C1 segment of cervical spinal cord (tissue), 14 donors: ENCODE measurements at places on chromosomes 3 and 15.

- no peak for DNase-seq
Observed at GRCh38 chr3:138879541-138880380, 45.0 kb upstream of the PIK3CB start.

GRCh38 chr3:78414261-78414660 lies 1353.5 kb downstream of the ROBO1 start:
- no peak for DNase-seq

DNA sequence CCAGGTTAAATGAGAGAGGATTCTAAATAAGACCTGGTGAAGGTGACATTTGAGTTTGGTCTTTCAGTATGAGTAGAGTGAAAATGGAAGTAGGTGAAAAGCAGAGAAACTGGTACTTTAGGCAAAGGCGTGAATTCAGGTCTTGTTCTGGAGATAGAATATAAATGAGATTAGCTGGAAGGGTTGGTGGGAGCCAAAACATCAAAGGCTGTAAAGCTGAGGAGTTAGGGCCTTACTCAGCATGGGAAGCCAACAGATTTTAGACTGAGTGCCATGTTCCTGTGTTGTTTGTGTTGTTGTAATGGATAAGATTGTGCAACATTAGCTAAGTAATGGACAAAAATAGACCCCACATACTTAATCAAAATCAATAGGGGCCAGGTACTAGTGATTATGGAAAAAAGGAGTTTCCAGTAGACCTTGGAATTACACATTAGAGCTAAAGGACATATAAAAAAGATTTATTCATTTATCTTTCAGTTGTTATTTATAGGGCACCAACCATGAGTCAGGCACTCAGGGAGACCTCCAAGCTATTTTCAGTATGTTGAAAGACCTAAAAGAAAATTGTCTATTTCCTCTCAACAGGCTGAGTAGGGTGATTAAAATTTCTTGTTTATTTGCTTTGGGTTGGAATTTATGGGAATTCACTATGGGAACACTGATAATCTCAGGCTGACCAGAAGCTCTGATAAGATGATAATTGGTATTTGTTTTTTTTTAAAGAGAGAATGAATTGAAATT lies 20.8 kb downstream of the ARL14 start:
- no peak for DNase-seq

GRCh38 chr3:62761711-62762110 lies 113.5 kb downstream of the CADPS start:
- no peak for DNase-seq

DNA sequence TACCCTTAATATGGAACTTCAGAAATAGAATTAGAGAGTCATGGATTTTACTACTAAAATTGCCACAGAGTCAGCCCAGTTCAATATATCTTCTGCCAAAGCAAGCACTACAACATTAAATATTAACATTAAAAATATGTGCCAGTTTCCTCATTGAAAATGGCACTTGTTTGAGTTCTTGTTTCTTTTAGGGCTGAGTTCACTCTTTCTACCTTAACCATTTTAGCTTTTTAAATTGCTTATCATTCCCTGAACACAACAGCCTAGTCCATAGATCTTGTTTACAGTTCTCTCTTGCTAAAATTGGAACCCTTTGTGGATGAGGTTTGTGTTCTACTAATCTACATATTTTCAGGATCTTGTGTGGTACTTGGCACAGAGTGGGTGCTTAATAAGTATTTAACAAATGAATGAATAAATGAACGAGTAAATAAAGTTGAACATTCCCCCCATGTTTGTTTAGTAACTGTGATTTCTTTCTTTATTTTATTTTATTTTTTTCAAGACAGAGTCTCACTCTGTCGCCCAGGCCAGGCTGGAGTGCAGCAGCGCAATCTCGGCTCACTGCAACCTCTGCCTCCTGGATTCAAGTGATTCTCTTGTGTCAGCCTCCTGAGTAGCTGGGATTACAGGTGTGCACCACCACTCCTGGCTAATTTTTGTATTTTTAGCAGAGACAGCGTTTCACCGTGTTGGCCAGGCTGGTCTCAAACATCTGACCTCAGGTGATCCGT lies 46.0 kb upstream of the SLC7A14 start:
- no peak for DNase-seq

DNA sequence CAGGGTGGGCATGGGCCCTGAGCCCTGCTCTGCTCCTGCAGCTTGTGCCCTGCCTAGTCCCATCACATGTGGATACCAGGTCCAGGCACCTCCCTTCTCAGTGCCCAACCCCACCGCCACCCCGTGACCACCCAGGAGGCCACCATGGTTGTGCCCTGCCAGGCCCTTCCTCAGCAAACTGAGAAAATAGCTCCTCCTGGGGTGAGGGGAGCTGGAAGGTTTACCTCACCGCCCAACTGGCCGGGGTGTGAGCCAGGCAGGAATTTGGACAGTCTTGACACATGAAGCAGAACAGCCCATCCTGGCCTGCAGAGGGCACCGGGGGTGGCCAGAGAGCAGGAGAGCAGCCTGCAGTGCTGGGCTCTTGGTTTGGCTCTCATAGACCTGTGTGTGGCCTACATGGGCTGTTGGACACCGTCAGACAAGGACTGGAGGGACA lies 11.4 kb upstream of the C3orf22 start:
- no peak for DNase-seq

- DNase-seq: no peak
Observed at GRCh38 chr3:128266453-128266852, 113.2 kb downstream of the EEFSEC start.

GRCh38 chr3:28018925-28019718 lies 222.3 kb upstream of the CMC1 start:
- no peak for DNase-seq

- no peak for DNase-seq
Observed at GRCh38 chr15:78457101-78457500, 19.1 kb downstream of the IREB2 start.

DNA sequence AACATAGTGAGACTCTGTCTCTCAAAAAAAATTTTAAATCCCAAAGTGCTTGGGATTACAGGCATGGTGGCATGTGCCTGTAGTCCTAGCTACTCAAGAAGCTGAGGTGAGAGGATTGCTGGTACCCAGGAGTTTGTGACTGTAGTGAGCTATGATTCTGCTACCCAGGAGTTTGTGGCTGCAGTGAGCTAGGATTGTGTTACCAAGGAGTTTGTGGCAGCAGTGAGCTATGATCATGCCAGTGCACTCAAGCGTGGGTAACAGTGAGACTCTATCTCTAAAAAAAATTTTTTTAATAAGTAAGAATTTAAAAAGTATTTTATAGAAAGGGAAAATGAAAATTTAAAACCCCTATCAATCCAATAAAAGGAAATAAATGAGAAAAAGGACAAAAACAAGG lies 69.5 kb downstream of the FAIM start:
- DNase-seq: no peak

- DNase-seq: no peak
Observed at GRCh38 chr15:67843571-67844387, 3.9 kb upstream of the RNU6-1 start.

GRCh38 chr15:69597061-69597592 lies 144.5 kb downstream of the RPLP1 start:
- no peak for DNase-seq

GRCh38 chr3:142168514-142168913 lies 19.2 kb upstream of the TFDP2 start:
- no peak for DNase-seq

- DNase-seq: no peak
Observed at GRCh38 chr3:49868862-49869466, 742 bp downstream of the CAMKV start.

GRCh38 chr3:28109829-28110228 lies 131.6 kb upstream of the CMC1 start:
- DNase-seq: no peak

DNA sequence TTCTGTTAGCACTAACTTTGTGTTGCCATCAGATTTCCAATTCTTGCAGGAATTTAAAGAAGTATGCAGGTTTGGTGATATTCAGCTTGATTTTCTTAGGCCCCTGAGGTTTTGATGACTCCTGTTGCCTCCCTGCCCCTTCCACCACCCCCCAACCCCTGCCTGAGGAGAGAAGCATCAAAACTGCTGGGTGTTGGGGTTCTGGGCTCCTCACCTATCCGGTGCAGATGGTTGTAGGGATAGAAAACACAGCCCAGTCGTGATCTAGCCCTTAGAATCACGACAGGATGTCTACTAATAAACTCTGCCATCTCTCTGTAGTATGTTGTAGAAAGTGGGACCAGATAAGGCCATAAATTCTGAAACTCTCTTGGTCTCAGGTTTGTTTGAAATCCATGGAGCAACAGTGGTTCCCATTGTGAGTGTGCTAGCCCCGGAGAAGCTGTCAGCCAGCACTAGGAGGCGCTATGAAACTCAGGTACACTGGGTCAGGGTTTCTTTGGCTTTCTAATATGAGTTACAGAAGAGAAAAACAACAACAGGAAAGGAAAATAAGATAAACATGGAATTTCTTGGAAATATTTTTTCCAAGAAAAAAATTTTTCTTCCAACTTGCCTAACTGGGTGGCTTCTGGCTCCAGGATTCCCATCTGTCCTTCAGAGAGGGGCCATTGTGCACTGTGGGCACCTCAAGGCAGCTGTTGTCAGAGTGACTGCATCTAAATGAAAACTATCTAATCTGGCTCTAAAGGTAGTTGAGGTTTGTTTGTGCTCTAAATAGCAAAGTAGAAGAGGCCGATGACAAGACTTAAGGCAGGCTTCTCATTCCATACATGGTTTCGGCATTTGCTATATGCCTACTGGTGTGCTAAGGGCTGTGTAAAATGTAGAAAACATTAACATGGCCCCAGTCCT lies 8.7 kb downstream of the SRP14 start:
- DNase-seq: no peak

- DNase-seq: no peak
Observed at GRCh38 chr3:161267646-161268045, 46.5 kb downstream of the NMD3 start.

GRCh38 chr3:49263159-49263889 lies 13.7 kb downstream of the C3orf62 start:
- no peak for DNase-seq

GRCh38 chr3:69542089-69542804 lies 156.4 kb upstream of the FRMD4B start:
- DNase-seq: peak; percentile 41

- no peak for DNase-seq
Observed at GRCh38 chr15:48422401-48422800, 91.2 kb downstream of the DUT start.

DNA sequence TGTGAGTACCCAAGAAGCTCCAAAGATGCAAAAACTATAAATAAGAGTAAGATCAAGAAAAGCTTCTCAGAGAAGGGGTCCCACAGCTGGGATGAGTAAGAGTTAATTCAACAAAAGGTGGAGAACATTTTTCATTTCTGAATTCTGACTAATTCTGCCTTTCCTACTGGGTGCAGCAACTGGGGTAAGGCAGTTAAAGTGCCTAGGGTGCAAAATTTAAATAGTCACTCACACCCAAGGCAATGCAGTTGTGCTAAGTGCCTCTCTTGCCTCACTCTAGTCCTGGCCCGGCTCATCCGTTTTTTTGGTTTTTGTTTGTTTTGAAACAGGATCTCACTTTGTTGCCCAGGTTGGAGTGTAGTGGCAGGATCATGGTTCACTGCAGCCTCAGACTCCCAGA lies 240.2 kb downstream of the TP63 start:
- no peak for DNase-seq

GRCh38 chr15:92116330-92116729 lies 262.8 kb downstream of the SLCO3A1 start:
- no peak for DNase-seq

GRCh38 chr3:114285648-114286230 lies 8.1 kb upstream of the TIGIT start:
- DNase-seq: no peak

GRCh38 chr15:67998599-67999133 lies 55.4 kb upstream of the PIAS1 start:
- no peak for DNase-seq

DNA sequence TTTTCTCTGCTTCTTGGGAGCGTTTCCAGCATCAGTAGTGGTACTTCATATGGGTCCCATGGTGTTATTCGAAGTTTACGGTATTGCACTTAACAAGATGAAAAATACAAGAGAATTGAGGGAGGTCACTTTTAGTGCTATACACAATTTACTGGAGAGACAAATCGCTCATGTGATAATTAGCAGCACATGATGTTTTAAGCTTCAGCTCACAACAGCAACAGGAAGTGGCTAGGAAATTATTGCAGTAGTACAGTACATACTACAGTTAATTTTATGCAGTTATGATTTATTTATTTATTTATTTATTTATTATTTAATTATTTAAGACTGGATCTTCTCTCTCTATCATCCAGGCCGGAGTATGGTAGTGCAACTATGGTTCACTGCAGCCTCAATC lies 14.4 kb upstream of the DCAF1 start:
- DNase-seq: no peak

GRCh38 chr15:80609091-80609490 lies 86.0 kb upstream of the ABHD17C start:
- no peak for DNase-seq

DNA sequence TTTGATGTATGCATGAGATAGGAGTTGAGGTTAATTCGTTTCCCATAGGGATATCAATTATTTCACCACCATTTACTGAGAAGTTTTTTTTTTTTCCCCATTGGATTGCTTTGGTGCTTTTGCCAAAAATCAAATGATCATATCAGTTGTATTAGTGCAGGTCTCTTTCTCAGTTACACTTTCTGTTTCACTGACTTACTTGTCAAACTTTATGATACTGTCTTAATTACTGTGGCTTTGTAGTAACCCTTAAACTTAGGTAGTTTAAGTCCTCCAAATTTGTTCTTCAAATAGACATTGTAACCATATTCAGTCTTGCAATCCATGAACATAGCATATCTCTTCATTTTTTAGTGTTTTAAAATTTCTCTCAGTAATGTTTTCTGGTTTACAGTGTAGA lies 259.9 kb upstream of the SLCO3A1 start:
- DNase-seq: no peak

DNA sequence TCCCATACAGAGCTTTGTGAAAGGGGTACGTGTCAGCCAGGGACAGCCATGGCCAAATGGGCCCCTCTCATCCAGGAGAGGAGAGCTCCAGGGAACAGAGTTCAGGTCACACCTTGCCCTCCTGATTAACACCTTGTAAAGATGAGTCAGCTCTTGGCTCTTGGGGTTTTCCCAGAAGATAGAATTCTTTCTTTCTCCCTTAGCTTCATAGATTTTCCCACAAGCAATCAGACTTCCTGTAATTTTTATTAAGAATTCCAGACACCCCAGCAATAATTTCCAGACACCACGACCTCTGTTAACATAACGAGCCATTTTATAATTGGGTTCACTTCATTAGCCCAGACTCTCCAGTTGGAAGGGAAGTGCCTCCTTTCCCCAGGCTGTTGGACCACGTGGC lies 86.4 kb downstream of the LRTM1 start:
- no peak for DNase-seq

DNA sequence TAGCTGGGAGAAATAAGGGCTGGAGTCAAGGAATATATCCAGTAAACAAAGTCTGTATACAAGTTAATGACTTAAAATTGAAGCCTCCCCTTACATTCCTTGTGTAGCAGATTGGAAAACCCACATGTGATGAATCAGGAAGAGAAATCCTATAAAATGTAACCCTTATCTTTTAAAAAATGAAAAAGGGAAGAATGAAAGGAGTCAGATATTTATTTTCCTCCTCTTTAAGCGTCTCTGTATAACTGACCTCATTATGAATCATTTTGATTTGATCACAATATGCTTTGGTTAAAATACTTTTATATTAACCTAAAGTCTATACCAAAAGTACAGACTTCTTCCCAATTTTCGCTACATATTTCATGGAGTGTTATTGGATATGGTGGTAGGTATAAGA lies 316.3 kb upstream of the STAC start:
- no peak for DNase-seq
